ENCODE measurements at places on chromosomes 13 and 19.

GRCh38 chr19:19911150-19911549 is 10.4 kb downstream of the ZNF93 start:
- no peak for DNase-seq

GRCh38 chr13:23609414-23609760 is 39.2 kb downstream of the TNFRSF19 start:
- DNase-seq: no peak

- no peak for DNase-seq
These were observed 310.3 kb upstream of the EDNRB start for GRCh38 chr13:78228940-78229339.

DNA sequence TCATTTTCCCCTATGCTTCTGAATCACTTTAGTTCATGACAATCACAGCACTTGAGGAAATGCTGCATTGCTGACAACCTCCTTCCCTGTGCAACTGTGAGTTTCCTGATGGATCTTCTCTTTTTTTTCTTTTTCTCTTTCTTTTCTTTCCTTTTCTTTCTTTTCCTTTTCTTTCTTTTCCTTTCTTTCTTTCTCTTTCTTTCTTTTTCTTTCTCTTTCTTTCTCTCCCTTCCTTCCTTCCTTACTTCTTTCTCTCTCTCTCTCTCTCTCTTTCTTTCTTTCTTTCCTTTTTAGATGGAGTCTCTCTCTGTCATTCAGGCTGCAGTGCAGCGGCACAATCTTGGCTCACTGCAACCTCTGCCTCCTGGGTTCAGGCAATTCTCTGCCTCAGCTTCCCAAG is 247.9 kb upstream of the HTR2A start:
- no peak for DNase-seq

DNA sequence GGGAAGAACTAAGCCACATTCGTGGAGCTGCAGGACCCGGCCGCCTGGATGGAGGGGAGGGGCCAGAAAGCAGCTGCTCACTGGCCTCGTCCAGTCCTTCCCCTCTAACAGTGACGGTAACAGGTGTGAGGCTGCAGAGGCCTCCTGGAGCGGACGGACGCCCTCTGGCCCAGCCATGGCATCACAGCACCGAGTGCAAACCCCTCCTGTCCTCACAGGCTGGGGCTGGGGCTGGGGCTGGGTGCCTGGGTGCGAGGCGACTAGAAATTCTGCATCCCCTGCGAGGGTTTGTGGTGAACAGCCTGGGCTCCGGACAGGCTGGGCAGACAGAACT is 3.6 kb downstream of the MICOS13 start:
- no peak for DNase-seq

- DNase-seq: no peak
These were observed 921.8 kb downstream of the UQCRFS1 start for GRCh38 chr19:28290963-28291657.

DNA sequence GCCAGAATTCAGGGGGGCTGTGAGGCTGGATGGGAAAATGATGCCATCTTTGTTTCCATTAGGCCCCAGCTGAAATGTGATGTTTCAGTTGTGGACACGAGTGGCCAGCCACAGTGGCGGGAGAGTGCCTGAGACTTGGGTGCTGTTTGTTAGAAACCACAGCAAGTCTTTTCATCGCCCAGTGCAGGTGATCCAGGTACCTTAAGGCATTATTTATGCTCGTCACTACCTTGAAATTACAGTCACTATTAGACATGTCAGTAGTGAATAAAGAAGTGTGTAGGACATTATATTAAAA is 82.5 kb upstream of the TM9SF2 start:
- DNase-seq: no peak

DNA sequence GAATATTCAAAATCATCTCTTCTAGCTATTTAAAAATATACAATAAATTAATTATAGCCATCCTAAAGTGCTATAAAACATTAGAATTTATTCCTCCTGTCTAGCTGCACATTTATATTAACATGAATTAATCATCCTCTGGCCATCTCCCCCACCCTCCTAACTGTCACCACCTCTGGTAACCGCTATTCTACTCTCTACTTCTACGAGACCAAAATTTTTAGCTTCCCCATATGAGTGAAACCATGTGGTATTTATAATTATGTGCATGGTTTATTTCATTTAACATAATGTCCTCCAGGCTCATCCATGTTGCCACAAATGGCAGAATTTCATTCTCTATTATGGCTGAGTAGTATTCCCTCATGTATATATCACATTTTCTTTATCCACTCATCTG is 265.2 kb downstream of the COG6 start:
- DNase-seq: no peak

DNA sequence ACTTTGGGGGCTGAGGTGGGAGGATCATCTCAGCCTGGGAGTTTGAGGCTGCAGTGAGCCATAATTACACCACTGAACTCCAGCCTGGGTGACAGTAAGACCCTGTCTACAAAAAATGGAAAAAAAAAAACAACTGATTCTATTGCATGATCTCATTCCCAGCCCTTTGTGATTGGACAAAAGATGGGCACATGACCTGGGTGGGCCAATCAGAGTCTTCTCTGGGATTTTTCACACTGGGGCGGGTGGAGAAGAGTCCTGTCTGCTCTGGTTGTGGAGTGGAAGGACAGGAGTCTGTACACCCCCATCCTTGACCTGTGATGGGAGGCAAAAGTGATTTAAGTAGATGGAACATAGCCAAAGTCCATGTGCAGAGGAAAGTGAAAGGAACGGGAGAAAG is 170.5 kb downstream of the UQCRFS1 start:
- DNase-seq: no peak

- DNase-seq: no peak
These were observed 525.8 kb downstream of the MYO16 start for GRCh38 chr13:109154966-109155761.

GRCh38 chr13:99312493-99312883 is 5.3 kb upstream of the GPR183 start:
- DNase-seq: no peak

All from cortex of kidney (tissue), 1 donor.